Cardiac muscle cell (in vitro differentiated cells and primary cell): ENCODE measurements at places on chromosomes 5 and 9. TPM values are rescaled to one million over a fixed set of nuclear protein-coding genes. Genes with fewer than 3 reads are reported as not detected.

Gene CSF1R
- polyA plus RNA-seq: 0.48 and 0.50 TPM in 2 replicates

Gene LCN9
- polyA plus RNA-seq: 0.17 TPM in 1 of 2 replicates, not detected in the other

Gene ALDH1A1
- 1.1 and 1.6 TPM in 2 replicates for polyA plus RNA-seq

Gene TOMM5
- polyA plus RNA-seq: 208 and 264 TPM in 2 replicates

Gene AK1
- polyA plus RNA-seq: 346 and 413 TPM in 2 replicates

- H3K4me3 ChIP-seq: no peak overlapping the region
- no peak for DNase-seq
- H3K27ac ChIP-seq: no peak overlapping the region
Observed at GRCh38 chr9:82789155-82789824, 273.7 kb downstream of the RASEF start.

- H3K4me3 ChIP-seq: no peak overlapping the region
- DNase-seq: peak; percentile 80
- H3K27me3 ChIP-seq: peaks cover 30% of the 10 kb centered on the region
- no peak overlapping the region for H3K27ac ChIP-seq
- H3K4me1 ChIP-seq: no peaks in the 10 kb centered on the region
Observed at GRCh38 chr5:80967500-80968181, 7.5 kb downstream of the RASGRF2 start.

DNA sequence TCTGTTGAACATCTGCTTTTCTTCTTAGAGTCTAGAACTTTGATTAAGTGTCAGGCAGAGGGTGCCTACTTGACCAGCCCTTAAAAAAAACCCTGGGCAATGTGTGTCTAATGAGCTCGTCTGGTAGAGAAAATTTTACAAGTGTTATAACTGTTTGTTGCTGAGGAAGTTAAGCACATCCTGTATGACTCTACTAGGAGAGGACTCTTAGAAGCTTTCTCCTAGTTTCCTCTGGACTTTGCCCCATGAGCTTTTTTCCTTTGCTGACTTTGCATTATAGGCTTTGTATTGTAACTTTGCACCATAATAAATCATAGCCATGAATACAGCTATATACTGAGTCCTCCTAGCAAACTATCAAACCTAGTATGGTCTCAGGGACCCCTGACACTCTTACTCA lies 39.4 kb downstream of the GNG10 start:
- DNase-seq: no peak
- no peaks in the 10 kb centered on the region for H3K36me3 ChIP-seq
- no peaks in the 10 kb centered on the region for H3K4me1 ChIP-seq
- H3K27me3 ChIP-seq: no peaks in the 10 kb centered on the region
- no peak overlapping the region for H3K27ac ChIP-seq

GRCh38 chr9:38160613-38161215 lies 91.7 kb upstream of the SHB start:
- no peaks in the 10 kb centered on the region for H3K4me1 ChIP-seq
- no peaks in the 10 kb centered on the region for H3K27me3 ChIP-seq
- H3K36me3 ChIP-seq: no peaks in the 10 kb centered on the region
- H3K27ac ChIP-seq: no peak overlapping the region
- H3K4me3 ChIP-seq: no peak overlapping the region
- peak; percentile 65 for DNase-seq

DNA sequence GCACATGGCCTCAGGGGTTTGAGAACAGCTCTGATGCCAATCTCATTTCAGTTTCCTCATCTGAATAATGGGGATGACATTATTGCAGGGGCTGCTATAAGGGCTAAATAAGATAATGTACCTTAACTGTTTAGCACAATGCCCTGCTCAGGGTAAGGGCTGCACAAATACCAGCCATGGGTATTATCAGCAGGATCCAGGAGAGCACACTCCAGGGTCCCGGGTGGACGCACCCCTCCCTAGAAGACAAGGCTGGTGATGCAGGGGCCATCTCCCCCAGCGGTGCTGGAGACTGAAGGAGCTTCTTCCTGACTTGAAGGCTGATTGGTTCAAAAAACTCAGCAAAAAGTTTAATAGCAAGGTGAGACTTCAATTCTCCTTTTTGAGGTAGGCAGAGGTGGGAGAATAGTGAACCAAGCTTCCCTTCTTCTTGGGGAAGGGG lies 2.7 kb upstream of the CXXC5 start:
- DNase-seq: no peak
- H3K4me1 ChIP-seq: peaks cover 10% of the 10 kb centered on the region
- no peaks in the 10 kb centered on the region for H3K27me3 ChIP-seq
- no peak overlapping the region for H3K4me3 ChIP-seq

- no peak overlapping the region for H3K27ac ChIP-seq
- no peaks in the 10 kb centered on the region for H3K27me3 ChIP-seq
- no peaks in the 10 kb centered on the region for H3K4me1 ChIP-seq
- DNase-seq: no peak
Observed at GRCh38 chr5:73388306-73388684, 60.3 kb downstream of the FOXD1 start.

DNA sequence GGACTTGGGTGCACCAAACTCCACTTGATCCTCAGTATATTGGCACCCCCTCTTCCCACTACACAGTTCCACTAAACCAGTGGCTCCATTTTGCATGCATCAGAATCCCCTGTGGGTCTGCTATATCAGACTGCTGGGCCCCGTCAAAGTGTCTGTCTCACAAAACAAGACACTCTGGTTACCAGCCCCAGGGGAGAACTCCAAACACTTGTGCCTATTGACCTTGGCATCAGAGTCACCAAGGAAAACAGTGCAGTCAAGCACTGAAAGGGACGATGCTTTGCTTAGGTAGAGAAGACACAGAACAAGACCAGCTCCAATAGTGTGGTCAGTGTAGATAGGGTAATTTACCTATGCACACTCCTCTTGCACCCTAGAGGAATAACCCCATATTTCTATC lies 205.8 kb upstream of the RAI14 start:
- H3K4me1 ChIP-seq: no peaks in the 10 kb centered on the region
- H3K4me3 ChIP-seq: no peak overlapping the region
- no peak overlapping the region for H3K27ac ChIP-seq

- peak; percentile 6 for DNase-seq
- no peak overlapping the region for H3K4me3 ChIP-seq
- no peaks in the 10 kb centered on the region for H3K27me3 ChIP-seq
Observed at GRCh38 chr5:112390327-112390726, 28.8 kb downstream of the EPB41L4A start.
